ENCODE measurements at places on chromosomes 2 and 18. TPM values are rescaled to one million over a fixed set of nuclear protein-coding genes. Genes with fewer than 3 reads are reported as not detected.
A peak's percentile ranks its signal among the peaks of the same experiment; 100 is the strongest.

DNA sequence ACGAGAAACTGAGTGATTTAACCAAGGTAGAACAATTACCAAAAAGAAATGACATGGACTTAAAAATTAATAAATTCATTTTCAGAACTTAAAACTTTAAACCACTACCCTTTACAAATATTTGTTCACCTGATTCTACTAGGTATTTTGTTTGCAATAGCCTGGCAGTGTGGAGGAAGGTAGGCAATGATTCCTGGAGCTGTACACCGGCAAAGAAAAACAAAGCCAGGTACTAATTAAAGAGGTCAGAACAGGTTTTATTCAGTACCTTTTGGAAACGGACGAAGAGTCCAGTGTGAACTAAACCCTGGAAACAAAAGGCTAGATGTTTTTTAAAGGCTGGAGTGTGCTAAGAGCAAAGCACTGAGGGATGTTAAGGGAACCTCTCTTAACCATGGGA lies 561.3 kb upstream of the FSHR start:
- DNase-seq: no peak

DNA sequence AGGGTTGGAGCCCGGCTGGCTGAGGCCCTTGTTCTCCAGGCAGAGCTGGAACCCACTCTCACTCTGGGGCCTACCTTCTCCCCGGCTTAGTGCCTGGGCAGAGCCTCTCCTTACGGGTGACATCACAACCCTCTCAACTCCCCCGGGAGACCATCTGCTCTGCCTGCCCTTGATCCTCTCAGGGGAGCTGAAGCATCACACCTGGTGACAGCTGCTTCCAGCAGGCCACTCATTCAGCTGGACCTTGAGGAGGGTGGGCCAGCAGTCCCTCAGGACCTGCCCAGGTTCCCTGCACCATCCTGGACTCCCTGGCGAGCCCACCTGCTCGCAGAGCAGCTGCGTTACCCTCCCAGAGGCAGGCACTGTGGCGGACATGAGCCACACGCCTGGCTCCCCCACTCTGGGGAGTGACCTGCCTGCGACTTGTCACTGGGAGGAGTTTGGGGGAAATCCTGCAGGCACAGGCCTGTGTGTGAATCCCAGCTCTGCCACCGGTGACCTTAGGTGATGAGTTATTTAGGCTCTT lies 13.1 kb downstream of the HS6ST1 start:
- DNase-seq: peak; percentile 56

- peak; percentile 9 for DNase-seq
Observed at GRCh38 chr2:230915319-230915718, 9.7 kb downstream of the GPR55 start.

GRCh38 chr2:42768706-42769256 lies 4.8 kb upstream of the OXER1 start:
- no peak for DNase-seq

- DNase-seq: no peak
Observed at GRCh38 chr2:229340086-229340760, 69.1 kb upstream of the PID1 start.

DNA sequence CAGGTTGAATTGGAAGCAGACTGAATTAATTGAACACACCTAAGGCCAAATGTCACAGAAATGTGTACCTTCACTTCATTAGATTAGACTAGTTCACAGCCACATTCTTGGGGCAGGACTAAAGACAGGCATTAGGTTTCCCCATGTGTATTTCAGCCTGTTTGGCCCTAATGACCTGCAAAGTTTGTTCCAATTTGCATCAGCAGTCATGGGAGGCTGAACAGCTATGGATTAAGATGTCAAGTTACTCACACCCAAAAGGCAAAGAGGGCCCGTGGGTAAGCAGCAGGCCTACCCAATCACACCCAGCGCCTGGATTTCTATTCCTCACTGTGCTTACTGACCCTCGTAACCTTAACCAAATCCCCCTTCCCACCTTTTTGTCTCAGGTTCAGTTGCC lies 99.6 kb upstream of the RIOK3 start:
- no peak for DNase-seq

FRZB gene
- total RNA-seq: 0.86 TPM

- no peak for DNase-seq
Observed at GRCh38 chr2:54380670-54381069, 75.5 kb upstream of the SPTBN1 start.

DNA sequence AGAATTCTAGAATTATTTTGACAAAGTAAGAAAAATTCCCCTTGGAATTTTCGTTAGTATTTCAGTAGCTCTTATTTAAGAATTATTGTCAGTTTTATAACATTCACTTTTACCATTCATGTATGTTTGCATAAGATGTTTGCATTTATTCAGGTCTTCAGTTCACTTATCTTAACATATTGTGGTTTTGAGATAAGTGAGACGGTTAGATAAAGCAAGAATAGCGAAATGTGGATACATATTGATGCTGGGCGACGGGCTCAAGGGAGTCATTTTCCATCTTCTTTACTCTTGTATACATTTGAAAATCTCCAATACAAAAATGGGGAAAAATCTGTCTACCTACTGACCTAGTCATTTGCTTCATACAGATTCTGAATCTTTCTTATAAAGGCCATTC lies 156.7 kb upstream of the HDAC4 start:
- no peak for DNase-seq

STPG4 gene
- not detected for total RNA-seq

DNA sequence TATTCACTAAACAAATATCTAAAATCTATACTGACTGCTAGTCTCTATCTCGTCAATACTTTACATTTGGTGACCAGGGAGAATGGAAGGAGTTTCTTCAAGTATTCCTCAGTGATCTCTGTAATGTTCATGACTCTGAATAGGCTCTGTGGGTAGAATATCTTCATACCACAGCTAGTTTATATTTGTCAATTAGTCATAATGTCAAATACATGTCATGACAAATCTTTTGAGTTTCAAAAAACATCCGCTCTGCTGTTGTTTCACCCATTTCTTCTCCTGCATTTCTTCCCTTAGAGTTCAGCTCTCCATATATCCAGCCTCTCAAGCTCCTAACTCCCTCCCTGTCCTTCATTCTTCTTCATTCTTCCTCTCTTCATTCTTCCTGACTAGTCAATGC lies 206.5 kb upstream of the FANCL start:
- no peak for DNase-seq

DNA sequence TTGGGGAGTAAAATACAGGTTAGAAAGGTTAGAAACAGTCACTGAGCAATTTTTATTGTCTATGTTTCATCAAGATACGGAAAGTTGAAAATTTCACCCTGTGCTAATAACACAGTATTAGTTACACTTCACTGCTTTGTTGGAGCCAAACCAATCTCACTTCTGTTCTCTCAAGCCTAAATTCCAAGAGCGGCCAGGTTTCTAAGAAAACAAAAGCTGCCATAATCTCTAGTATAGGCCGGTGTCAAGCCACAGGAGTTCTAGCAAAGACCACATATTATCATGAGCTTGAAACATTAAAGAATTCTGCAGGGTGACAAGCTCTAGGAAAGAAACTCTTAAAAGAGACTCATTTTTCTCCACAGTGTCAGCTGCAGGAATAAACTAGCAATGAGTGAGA lies 128.7 kb downstream of the TXNL1 start:
- no peak for DNase-seq

DNA sequence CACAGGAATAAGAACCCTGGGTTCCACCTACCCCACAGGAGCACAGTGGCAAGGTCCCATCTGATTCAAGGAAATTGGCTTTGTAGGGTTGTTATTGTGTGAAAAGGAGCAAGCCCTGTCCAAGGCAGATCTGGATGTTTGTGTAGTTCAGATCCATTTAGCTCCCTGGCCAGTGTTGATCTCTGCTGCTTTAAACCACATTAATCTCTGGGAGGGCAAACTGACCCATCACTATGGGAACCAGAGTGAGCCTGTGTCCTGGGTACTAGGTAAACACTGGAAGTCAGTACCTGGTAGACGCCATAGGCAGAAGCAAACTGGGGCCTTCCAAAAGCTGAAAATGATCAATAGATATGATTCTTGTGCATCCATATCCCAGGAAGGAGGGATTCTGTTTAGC lies 271.5 kb upstream of the EPAS1 start:
- no peak for DNase-seq

PIEZO2 gene
- total RNA-seq: 0.61 TPM

DNA sequence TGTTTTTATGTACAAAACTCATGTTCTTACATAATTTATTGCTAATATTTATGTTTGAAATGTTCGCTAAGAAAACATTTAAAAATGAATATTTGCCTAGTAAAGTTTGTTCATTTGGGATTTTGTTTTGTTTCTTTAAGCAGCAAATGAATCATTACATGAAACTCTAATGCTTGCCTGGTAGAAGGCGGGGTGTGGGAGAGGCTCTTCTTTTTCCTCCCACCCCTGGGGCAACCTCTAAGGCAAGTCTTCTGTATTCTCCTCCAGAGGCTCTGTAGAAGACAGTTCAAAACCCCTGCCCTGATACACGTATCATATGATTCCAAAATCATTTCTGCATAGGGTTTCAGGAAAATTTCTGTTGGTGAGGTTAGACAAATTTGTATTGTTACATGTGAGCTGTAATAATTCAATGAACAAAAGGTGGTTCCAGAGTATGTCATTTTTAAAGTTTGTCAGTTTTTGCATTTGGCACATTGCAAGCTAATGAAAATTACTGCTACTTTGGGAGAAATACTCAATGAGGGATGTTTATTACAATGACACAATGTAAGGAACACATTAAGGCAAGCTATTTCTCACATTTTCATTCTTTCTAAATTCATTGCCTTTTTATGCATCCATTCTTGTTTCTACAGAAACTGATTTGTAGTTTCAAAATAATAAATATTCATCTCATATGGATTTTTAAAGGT lies 302.3 kb upstream of the UBE2E3 start:
- DNase-seq: no peak

DNA sequence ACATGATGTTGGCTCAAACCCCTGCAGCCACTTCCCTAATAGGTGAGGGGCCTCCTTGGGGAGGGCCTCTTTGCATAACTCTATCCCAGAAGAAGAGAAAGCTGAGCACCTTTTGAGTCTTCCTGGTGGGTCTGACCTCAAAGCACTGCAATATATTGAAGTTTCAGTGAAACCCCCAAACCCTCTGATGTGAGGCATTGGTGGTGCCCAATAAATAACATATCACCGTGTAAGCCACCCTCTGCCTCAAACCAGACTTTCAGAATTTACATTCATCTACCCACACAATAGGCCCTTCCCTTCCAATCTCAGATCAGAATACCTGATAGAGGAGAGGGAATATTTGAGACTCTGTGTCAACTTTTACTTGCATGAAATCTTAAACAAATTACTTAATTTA lies 142.8 kb upstream of the STK17B start:
- no peak for DNase-seq

DNA sequence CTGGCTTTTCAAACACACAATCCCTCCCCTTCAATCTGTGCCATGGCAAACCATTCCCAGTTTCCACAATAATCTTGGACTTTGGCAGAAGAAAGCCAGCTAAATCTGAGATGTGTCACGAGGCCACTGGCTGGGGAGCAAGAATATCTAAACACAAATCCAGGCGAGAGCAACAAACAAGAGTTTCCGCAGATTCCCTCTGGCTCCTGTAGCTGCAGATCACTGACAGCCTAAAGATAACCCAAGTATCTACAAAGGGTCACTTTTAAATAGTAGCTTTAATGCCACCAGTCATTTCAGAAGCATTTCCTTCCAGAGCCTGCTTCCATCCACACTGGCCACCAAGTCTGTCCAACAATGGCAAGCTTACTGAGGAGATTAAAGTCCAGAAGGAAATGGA lies 86.9 kb downstream of the ACVR1 start:
- no peak for DNase-seq

CROCC2 gene
- total RNA-seq: not detected

BMP10 gene
- total RNA-seq: 0.49 TPM

- DNase-seq: no peak
Observed at GRCh38 chr2:241009191-241009590, 10.8 kb downstream of the SNED1 start.

DNA sequence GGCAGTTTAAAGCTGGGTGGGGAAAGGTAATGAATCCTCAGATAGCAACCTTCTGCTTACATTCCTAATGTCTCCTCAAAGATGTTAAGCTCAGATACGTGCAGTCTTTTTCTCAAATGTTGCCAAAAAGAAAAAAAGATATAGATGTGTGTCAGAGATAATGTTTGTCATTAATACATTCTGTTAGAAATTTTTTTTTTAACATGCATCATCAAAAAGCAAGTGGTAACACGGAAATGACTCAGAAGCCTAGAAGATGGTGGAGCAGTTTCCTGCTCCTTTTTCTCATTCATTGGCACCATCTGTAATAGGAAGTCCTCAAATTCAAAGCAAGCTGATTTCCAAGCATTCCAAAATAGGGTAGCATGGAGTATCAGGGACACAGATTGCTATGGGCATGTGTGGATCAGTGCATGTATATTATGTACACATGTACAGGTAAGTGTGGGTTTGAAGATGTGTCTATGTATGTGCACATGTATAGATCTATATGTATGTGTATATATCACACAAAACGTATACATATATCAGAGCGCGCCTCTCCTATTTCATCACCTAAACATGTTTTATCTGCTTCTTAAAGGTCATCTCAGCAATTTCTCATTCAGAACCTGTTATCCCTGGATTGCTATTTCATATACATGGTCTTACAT lies 79.9 kb upstream of the ITGB6 start:
- no peak for DNase-seq

GRCh38 chr18:74689251-74689650 lies 91.6 kb downstream of the ZNF407 start:
- no peak for DNase-seq

USP14 gene
- total RNA-seq: 19.1 TPM

GRCh38 chr2:212777020-212777491 lies 238.5 kb upstream of the ERBB4 start:
- no peak for DNase-seq

- peak; percentile 56 for DNase-seq
Observed at GRCh38 chr18:79528846-79529245, 133.1 kb downstream of the NFATC1 start.

- no peak for DNase-seq
Observed at GRCh38 chr18:12839057-12839525, 44.9 kb downstream of the PTPN2 start.

DNA sequence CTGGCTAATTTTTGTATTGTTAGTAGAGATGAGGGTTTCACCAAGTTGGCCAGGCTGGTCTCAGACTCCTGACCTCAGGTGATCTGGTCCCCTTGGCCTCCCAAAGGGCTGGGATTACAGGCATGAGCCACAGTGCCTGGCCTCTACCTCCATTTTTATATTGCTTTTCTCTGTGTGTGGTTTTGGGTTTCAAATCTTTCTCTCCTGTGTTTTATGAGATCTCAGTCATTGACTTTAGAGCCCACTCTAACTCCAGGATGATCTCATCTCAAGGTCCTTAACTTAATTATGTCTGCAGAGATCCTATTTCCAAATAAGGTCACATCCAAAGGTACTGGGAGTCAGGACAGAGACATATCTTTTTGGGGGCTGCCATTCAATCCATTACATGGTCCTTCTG lies 24.7 kb downstream of the ARL4C start:
- no peak for DNase-seq

- no peak for DNase-seq
Observed at GRCh38 chr2:223001797-223002175, 50.2 kb upstream of the KCNE4 start.

DNA sequence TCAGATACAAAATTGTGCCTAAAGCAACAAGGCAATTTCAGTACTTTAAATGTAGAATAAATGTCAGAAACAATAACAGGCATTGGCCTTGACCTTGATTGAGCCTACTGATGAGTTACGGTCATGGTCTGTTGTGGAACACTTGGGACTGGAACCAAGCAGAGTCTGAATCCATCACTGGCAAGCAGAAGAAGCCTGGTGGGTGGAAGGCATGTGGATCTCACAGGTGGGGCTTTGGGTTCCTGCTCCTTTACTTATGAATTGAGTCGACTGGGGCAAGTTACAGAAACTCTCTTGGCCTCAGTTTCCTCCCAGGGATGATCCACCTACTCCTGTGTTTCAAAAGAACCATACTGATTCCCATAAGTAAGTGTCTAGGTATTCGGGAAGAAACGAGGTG lies 102.3 kb downstream of the KCNF1 start:
- no peak for DNase-seq

All from heart left ventricle (tissue), 16 donors.